ENCODE measurements at places on chromosomes 1 and 21.

GRCh38 chr1:93668951-93669350 lies 12.7 kb downstream of the BCAR3 start:
- DNase-seq, result no peak

DNA sequence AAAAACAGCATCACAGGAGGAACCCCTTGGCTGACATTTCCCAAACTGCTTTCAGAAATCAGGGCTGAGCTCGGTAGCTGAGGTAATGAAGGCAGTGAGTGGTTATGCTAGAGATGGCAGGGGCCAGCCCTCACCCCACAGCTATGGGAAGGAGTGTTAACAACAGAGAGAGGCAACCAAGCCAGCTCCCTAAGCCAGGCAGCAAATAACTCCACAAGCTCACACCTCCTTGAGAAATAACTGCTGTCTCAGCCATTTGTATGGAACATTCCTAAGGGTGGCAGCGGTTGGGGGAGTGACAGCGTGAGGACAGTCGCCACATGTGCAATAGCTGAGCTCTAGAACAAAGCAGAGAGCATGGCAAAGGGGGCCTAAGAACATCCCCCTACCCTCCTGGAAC lies 42.6 kb downstream of the LMX1A start:
- no peak for DNase-seq

DNA sequence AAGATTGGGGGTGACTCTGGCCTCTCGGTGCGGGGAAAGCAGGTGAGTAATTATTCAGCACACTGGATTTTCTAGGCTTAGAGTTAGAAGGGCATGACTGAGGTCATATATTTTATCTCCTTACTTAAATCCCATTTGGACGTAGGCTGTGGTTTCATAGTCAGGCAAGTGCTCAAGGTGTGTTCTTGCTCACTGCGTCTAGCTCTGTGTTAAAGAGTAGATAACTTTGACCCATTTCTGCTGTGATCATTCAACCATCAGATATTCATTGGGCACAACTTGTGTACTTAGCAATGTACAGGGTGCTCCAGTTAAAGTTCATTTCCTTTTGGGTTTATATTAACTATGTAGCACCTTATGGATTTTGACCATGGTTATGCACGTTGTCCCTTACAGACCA lies 14.6 kb downstream of the PFKFB2 start:
- DNase-seq, result no peak

GRCh38 chr1:1014799-1015681 lies 1.7 kb downstream of the ISG15 start:
- no peak for DNase-seq

- DNase-seq, result no peak
Measured at GRCh38 chr21:34074283-34075090, 1.1 kb downstream of the MRPS6 start.

DNA sequence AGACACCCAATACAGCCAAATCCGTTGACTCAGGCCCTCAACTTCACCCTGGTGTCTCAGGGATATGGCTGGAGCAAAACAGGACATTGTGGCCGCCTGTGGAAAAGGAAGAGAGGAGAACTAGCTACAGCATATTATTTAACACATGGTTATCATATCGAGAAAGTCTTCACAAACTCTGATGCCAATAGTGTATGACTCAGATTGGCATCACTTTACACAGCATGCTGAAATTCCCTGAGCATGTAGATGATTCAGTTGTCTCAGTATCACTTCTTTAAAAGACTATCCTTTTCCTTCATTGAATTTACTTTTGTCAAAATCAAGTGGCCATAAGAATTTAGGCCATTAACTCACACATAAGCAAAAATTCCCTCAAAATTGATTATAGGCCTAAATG lies 20.1 kb downstream of the HSD3B2 start:
- no peak for DNase-seq

DNA sequence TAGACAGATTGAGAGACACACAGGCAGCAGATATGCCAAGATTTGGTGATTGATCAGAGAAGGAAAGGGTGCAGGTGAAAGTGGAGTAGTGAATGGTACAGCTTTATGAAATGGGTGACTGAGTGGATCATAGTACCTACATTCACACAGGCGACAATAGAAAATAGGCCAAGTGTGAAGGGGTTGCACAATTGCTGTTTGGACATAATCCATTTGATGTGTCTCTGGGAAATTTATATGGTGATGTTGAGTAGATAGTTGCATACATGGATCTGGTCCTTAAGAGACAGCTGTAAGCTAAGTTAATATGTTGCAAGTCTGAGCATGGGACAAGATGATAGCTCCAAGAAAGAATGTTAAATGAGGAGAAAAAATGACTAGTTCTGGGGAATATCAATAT lies 118.6 kb upstream of the COP1 start:
- no peak for DNase-seq

GRCh38 chr1:5889901-5890300 lies 102.3 kb downstream of the NPHP4 start:
- no peak for DNase-seq

DNA sequence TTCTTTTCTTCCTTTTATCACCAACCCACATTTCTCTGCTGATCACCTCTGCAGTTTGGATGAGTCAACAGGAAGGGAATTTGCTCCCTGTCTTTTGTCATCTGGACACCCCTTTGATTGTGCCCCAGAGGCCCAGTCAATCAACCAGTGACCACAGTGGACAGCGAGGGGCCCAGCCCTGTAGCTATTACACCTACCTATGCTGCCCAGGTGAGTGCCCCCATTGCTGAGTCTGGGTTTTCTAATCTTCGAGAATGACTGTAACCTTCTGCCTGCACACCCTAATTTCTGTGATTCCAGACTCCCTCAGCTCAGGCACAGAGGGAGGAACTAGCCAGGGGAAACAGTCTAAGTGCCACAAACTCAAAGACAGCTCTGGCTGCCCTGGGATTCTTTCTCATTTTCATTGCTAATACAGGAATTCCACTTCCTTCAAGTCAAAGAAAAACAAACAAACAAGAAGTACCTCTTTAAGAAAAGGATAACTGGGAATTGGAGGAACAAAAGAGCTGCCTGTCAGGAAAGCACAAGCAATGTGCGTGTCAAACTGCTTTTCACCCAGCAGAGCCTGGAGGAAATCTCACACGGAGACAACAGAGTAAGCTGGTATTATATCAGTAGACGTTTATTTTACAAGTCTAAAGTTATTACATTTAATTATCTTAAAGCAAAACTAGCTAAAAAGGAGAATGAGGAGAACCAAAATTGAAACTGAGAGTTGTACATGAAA lies 311.1 kb downstream of the AJAP1 start:
- DNase-seq, result no peak

DNA sequence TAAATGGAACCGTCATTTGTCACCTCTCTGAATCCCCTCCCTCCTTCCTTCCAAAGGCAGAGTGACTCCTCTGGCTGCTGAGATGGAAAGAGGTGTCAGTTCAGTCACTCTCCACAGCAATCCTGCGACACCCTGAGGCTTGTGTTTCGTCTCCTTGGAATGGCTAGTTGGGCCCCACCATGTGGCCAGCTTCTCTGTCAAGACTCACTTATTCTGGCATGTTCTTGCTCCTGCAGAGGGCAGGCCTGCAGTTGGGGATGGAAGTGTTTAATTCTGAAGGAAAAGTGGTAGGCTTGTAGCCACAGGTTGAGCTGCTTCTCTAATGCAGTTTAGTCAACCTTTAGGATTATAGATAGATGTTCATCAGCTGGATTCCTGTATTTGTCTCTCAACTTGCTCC lies 149.6 kb downstream of the LMO4 start:
- no peak for DNase-seq

- DNase-seq, result no peak
Measured at GRCh38 chr1:86928819-86929218, 14.4 kb downstream of the HS2ST1 start.

DNA sequence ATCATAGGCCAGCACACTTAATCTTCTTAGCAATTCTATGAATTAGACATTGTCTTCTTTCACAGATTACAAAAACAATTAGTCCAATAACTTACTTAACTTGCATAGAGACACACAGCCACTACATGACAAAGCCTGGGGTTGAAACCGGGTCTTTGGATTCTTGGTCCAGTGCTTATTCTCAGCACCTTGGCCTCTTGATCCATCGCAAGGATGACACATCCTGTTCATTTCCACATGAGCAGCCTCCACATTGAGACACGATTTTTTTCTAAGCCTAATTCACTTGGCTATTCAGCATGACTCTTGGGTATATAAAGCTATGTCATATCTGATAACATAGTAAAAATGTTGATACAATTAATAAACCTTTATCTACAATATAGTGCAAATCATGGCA lies 221.0 kb upstream of the FOXD3 start:
- DNase-seq, result no peak

- DNase-seq, result no peak
Measured at GRCh38 chr1:244315996-244316395, 135.7 kb downstream of the ADSS2 start.

GRCh38 chr1:5895446-5896406 lies 96.5 kb downstream of the NPHP4 start:
- DNase-seq, result no peak

GRCh38 chr21:40706806-40707655 lies 139.9 kb downstream of the DSCAM start:
- no peak for DNase-seq

DNA sequence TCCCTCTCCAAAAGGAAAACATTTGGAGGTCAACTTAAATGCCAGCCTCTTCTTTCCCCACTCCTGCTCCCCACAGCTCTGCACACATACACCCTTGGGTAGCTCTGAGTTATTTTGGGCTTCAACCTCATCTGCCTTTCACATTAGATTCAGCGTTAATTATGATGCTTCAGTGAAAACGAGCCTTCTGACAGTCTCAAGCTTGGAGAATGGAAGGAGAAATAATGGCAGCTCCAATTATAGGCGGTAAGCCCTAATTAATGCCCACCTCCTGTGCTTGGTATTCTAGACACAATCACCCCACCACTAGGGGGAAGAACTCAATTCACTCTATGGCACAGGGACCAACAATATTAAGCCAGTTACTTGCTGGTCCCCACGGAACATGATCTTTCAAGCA lies 397.9 kb downstream of the BRINP2 start:
- no peak for DNase-seq

DNA sequence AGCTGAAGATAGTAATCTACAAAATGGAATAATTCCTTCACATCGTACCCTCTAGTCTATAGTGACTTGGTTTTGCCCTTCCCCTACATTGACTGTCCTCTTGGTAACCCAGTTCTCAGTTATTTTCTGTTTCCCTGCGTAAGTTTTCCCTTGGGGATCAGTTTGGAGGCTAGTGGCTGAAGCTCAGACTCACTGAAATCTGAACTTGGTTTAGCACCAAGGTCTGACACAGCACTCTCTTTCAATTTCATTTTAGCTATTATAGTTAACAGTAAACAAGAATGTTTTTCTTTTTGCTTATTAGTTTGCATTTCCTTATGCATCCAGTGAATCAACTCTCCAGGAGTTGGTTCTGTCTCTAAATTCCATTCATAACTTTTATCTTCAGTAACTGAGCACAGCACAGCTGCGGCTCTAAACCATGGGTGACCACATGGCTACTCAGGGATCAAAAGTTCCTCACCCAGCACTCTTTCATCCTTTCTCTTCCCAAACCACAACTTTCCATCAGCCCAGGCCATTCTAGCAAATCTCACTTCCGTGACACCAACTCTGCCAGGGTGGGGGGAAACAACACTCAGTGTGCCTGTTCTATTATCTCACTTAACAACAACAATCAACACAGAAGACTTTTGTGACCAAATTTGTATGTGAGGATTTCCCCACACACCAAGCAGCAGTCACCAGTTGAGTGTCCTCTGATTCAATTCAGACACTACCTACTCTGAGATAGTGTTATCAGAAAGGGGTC lies 17.6 kb upstream of the IFI6 start:
- DNase-seq, result peak; percentile 38

DNA sequence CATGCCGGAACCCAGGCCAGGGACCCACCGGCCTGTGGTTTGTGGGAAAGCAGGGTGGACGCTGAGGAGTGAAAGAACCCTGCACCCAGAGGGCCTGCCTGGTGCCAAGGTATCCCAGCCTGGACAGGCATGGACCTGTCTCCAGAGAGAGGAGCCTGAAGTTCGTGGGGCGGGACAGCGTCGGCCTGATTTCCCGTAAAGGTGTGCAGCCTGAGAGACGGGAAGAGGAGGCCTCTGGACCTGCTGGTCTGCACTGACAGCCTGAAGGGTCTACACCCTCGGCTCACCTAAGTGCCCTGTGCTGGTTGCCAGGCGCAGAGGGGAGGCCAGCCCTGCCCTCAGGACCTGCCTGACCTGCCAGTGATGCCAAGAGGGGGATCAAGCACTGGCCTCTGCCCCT lies 18.5 kb downstream of the CSF1 start:
- DNase-seq, result no peak

- DNase-seq, result no peak
Measured at GRCh38 chr1:221608835-221609320, 133.0 kb downstream of the DUSP10 start.

DNA sequence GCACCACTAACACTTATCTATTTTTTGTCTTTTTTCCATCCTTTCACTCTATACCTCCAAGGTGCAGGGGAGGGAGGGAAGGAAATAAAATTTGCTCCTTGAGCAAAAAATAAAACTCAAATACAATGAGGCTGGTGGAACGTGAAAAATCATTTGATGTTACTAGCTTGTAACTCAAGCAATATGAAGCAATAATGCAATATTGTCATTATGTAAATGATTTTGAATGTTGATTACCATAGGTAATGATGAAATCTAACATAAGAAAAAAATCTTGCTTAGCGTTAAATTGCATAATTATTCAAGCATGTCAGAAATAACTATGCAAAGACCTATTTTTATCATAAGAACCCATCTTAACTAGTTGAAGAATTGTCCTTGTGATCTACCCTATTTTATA lies 277.7 kb downstream of the KCTD3 start:
- DNase-seq, result no peak

- no peak for DNase-seq
Measured at GRCh38 chr1:101928829-101929228, 67.9 kb downstream of the OLFM3 start.

DNA sequence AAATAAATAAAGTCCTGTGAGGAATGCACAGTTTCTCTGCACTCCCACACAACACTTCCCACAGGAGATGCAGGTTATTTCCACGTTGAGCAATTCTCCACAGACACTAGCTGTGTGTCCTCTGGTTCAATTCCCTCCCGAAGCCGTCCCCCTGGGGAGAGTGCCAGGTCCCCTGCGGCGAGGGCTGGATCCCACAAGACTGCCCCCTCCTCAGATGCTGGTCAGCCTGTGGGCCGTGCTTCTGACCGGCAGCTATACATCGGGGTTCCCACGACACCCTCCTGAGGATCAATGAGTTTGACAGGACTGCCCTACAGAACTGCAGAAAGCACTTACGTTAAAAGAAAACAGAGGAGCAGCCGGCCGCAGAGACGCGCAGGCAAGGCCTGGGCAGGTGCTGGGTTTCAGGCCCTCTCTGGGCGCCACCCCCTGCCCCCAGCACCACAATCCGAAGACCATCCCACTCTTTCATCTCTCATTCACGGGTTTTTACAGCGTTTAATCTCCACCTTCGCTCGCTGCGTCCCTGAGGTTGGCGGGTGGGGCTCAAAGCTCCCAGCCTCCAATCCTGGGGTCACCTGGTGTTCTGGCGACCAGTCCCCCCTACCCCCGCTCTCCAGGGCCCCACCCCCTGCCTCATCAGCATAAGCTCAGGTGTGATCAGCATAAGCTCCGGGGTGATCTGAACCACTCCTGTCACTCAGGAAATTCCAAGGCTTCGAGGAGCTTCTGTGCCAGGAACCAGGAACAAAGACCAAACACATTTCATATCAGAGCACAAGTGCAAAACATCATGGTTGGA lies 9.3 kb downstream of the SLC35E2B start:
- peak; percentile 5 for DNase-seq

GRCh38 chr1:98766255-98766654 lies 104.7 kb downstream of the SNX7 start:
- no peak for DNase-seq

- no peak for DNase-seq
Measured at GRCh38 chr1:7857000-7857399, 4.1 kb upstream of the UTS2 start.

- no peak for DNase-seq
Measured at GRCh38 chr1:113802367-113803007, 9.8 kb downstream of the RSBN1 start.

Measured in GM10248 (cell line).